ENCODE measurements at places on chromosomes 1 and 21.

- DNase-seq = no peak
Observed at GRCh38 chr1:222288053-222288452, 259.9 kb downstream of the HHIPL2 start.

- no peak for DNase-seq
Observed at GRCh38 chr1:25425098-25426085, 4.8 kb upstream of the RHCE start.

DNA sequence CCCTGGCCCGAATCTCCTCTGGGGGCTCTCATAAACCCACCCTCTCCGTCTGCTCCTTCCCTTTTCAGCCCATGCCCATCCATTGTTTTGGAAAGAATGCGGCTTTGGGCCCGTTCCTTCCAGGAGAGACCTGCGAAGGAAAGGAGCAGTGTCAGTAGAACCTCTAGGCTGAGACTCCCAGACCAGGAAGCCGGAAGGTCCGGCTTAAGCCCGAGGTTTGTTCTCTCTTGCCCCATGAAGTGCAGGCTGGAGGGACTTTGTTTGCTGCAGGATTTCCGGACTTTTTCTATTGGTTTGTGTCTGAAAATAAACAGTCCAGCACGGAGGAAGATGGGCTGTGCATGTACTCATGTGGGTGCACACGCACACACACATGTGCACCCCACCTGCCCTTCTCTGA, 49.8 kb downstream of the ELK4 start:
- DNase-seq = no peak

- no peak for DNase-seq
Observed at GRCh38 chr1:29747196-29747595, 510.9 kb downstream of the PTPRU start.

DNA sequence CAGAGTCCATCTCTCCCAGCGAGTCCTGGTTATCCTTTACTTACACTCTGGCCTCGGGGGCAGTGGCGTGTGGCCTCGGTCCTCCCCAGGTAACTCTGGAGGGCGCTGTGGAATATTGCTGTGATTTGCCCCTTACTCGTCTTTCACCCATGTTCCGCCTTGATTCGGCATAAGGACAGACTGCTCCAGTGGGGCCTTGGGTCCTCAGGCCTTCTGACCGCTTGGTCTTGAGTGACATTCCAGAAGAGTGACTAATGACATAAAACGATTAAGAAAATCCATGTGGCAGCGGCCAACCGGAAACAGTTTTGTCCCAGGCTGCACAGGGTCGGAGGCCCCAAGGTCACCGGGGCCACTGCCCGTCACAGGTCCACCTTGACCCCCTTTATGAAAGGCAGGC, 11.0 kb downstream of the ICMT start:
- DNase-seq = no peak

DNA sequence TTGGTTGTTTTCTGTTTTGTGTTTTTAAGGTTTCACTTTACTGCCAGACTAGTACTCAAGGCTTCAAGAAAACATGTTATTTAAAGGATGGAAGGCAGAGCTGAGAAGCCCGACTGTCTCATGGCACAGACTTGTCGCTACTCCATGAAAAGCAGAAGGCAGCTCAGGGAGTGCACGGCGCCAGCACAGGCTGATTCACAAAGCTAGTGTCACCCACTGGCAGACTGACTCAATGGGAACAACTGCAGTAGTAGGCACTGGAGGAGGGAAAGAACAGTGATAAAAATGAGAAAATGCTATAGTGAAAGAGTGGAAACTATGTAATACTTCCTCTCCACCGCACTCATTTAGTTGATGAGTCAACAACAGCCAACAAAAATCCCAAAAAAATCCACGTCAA, 14.7 kb downstream of the HSF2BP start:
- no peak for DNase-seq

- no peak for DNase-seq
Observed at GRCh38 chr1:236489710-236490377, 33.9 kb upstream of the LGALS8 start.

DNA sequence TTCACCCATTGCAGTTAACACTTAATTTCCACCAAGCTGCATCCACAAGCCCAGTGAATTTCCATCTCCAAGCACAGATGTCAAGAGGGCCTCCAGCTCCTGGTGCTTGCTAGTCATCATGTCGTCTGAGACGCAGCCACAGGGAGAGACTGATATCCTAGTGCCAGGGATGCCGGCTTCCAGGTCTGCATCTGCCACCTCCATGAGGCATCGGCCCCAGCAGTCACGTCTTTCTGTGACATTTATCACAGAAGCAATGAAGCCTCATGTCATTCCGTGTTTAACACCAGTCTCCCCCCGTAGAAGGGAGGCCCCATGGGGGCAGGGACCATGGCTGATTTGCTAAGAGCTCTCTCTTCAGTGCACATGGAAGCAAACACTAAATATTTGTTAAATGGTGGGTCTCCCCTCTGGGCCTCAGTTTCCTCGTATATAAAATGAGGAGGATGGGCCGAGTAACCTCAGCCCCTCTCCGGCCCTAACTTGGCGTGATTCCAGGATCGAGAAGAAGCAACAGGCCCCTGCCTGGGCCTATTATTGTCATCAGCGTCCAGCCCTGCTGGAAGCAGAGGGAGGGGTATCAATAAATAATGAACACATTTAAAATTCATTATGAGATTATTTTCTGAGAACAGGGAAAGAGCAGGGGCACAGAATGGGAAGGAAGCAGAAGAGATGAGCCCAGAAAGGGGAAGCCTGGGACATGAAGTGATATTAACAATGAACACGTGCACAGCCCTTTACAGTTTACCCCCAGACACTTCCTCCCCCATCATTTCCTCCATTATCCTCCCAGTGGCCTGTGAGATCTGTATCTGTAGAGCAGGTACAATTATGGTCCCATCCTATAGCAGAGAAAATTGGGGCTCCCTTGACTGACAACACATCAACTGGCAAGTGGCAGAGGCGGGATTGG, 837 bp upstream of the C1QB start:
- DNase-seq = no peak

DNA sequence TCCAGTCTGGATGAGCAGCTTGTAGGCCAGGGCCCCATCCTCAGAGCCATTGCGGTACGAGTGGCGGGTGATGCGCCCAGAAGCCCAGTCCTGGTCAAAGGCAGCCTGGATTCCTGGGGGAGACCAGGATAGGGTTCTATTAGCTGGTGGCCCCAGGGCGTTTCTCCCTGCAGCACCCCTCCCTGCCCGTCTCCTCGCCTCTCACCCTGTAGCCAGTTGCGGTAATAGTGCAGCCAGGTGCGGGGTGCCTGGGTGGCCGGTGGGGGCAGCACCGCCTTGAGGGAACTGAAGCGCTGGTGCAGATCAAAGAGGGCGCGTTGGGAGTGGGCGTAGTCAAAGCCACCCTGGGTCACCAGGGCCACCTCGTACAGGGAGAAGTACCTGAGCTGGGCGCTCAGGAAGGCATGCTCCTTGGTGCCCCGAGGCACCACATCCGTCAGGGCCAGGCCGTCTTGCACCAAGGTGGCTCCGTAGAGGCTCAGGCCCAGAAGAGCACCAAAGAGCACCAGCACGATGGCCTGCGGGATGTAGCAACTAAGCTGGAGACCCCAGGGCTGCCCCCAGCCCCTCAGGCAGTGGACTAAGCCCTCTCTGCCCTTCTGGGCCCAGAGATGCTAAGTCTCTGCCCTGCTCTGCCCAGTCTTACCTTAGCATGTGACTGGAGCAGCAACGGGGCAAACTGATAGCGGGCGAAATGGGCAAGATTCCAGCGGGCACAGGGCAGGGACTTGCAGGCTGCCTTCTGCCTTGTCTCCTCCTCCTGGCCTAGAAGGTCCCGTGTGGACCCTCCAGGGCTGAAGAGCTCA, 15.7 kb downstream of the PTCH2 start:
- DNase-seq = no peak

GRCh38 chr1:219988387-219988786, 57.9 kb downstream of the EPRS1 start:
- DNase-seq = no peak

DNA sequence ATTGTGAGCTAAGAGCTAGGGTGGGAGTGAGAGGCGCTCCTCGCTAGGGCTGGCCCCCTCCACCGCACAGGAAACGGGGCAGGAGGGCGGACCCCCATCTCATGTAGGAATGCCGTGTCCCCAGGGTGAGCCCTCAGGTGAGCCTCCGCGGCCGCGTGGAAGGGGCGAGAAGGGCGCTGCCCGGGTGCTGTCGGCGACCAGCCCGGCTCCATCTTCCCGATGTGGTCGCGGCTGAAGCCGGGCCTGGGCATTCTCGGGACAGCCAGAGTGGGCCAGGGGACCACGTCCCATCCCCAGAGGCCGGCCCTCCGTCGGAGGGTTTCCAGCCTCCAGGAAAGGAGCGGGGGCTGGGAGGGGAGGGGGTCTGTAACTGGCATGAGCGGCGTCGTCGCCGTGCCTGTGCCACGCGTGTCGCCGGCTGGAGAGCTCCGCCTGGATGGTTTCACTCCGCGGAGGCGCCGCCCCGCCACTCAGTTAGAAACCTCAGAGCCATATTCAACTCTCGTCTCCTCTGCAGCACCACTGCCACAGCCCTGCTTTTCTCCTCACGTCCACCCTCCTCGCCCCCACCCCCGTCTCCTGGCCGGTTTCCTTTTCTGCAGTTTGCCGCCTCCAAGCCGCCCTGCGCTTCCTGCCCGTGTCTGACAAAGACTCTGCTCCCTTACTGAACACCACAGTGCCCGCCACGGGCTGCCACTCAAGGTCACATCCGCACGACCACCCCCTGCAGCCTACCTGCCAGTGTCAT, at the start of gene TMEM269:
Gene TMEM269 (plus strand): TSS at position 46 of the 748 bp plus-strand sequence. CDS start 4,903 bp downstream, outside the sequence.
- DNase-seq = no peak

- DNase-seq = no peak
Observed at GRCh38 chr1:201088901-201089525, 23.2 kb downstream of the CACNA1S start.

DNA sequence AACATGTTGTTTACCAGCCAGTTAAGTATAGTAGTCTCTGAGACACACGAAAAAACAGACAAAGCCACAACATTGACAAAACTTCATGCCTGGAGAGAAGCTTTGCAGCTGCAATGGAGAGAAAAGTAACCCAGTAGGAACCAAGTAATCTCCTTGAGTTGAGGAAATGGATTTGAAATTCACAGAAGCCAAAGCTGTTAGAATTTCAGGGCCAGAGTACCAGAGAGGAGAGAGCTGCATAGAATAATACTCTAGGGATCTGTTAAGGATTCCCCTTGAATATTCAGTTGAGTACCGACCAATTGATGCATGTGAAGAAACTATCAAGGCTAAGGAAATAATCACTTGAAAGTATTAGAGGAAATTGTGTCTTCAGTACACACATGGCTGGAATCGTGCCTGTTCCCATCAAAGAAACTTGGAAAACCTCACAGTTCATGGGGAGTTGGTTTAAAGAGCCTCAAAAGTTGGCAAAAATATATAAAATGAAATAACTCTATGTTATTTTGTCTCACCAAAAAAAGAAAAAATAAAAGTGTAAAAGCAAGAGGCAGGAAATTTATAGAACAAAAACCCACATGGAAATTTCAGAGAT, 324.0 kb upstream of the NEGR1 start:
- no peak for DNase-seq

- no peak for DNase-seq
Observed at GRCh38 chr1:228408869-228409805, 2.5 kb upstream of the TRIM11 start.

DNA sequence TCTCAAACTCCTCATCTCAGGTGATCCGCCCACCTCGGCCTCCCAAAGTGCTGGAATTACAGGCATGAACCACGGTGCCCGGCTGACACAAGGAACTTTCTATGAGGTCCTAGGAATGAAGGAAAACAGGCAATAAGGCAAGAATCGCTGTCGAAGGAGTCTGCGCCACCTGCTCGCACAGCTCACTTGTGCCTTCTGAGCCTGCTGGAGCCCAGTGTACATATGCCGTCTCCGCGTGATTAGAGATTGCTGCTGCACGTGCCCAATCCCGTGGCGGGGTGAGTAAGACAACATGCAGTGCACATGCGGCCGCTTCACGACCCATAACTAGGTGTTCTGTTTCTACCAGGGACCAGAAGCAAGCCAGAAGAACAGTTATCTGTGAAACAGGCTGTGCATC, 24.3 kb downstream of the H3-3A start:
- no peak for DNase-seq

DNA sequence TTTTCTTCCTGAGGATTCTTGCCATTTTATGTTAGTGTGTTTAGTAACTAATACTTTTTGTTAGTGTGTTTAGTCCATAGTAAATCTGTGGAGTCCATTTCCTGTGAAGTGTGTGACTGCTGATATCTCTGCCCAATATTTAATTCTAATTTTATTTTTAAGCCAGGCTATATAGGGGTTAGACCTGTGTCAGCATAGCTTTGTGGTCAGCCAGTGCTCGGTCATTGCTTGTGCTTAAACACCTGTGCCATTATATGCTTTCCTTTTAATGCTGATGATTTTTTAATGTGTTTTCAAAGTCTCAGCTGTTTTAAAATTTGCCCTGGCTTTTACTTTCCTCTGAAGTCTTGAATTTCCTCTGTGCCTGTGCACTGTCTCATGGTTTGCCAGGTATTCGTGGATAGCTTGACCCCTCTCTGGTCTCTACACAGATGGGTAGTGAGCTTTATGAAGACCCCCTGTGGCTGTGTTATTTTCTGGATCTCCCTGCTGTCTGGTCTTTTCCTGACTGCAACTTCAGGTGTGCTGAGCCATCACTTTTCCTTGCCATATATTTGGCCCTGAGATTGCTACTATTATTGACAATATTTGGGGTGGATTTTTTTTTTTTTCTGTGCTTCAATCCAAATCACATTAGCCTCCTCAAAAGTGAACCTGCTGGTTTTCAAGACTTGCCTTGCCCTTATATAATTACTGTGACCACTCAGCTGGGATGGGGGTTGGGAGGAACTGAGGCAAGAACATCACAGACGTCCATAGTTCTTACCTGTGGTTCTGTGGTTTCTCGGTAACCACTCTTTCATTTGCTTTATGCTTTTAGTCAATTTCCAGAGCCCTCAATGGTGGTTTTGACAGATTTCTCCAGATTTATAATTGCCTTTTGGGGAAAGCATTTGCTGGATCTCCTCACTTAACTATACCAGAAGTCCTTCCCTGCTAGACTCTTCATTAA, 59.6 kb downstream of the RPS6KC1 start:
- no peak for DNase-seq

GRCh38 chr21:23585419-23585818, 2021.9 kb downstream of the MRPL39 start:
- no peak for DNase-seq

Measured in caudate nucleus (tissue), 63 donors.